ENCODE measurements at places on chromosomes 7 and 10. TPM values are rescaled to one million over a fixed set of nuclear protein-coding genes. Genes with fewer than 3 reads are reported as not detected.

Gene ZNF804B
- not detected for total RNA-seq

Gene ERVW-1
- not detected for total RNA-seq

DNA sequence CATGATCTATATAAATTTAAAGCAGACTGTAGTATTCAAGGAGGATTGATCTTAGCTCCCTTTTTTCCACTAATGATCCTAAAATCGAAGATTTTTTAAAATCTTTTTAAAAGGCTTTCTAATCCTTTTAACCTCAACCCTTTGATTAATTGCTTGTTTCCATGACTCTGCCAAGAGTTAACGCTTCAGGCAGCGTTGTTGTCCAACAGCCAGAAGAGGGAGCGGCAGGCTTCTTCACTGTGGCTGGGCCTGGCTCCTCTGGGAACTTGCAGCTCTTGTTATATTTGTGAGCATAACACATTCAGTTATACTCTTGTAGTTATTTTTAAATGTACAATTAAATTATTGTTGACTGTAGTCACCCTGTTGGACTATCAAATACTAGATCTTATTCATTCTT lies 26.3 kb downstream of the CRCP start:
- peaks cover 66% of the 10 kb centered on the region for H3K4me1 ChIP-seq
- peak overlapping the region; percentile 66 for H3K27ac ChIP-seq
- H3K27me3 ChIP-seq: no peaks in the 10 kb centered on the region
- DNase-seq: no peak
- H3K36me3 ChIP-seq: peaks cover 5% of the 10 kb centered on the region

DNA sequence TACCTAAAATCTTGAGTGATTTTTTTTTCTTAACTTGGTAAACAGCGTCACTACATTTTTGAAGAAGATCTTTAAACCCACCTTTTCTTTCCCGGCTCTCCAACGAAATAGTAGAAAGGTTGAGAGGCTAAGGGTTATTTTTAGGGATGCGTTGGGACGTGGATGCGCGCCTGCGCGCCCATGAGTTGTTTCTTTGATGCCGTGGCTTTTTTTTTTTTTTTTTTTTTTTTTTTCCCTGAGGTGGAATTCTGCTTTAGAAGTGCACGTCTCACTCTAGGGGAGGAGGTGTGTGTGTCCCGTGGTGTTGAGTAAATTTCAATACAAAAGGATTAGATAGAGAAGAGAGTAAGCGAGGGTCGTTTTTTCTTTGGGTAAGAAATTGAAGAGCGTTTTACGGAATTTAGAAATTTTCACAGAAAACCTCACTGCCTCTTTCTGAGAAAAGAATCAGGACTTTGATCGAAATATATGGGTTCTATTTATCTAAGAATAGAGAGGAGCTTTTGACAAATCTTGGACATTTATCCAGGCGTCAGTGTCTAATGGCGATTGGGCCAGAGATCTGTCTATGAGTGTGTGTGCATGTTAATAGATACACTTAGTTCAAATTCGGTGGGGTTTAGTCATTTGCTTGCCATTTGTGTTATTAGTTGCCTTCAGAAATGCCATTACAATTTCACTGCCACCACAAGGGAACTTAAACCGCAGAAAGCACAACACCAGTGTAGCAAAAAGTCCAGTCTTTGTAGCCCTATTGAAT lies 1.2 kb upstream of the SP8 start:
- no peaks in the 10 kb centered on the region for H3K36me3 ChIP-seq
- no peak for DNase-seq
- peaks cover 49% of the 10 kb centered on the region for H3K27me3 ChIP-seq
- H3K4me3 ChIP-seq: no peak overlapping the region

DNA sequence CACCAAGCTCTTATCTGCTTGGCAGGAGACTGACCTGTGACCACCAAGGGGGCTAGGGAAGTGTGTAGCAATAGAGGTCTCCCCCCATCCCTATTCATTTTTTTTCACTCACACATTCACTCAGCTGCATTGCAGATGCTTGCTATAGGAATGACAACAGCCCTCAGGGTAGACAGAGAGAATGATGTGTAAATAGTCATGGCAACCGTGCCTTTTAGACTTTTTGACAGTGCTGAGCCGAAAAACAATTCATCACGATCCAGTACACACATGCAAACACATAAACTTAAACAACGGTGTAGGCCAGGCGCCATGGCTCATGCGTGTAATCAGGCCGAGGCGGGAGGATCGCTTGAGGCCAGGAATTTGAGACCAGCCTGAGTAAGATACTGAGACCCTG lies 7.6 kb upstream of the ELN start:
- no peaks in the 10 kb centered on the region for H3K36me3 ChIP-seq
- H3K27me3 ChIP-seq: no peaks in the 10 kb centered on the region
- H3K27ac ChIP-seq: no peak overlapping the region
- DNase-seq: no peak
